ENCODE measurements at places on chromosomes 5 and 9.

GRCh38 chr5:114325541-114325940 is 36.3 kb upstream of the KCNN2 start:
- no peak for DNase-seq
- no peaks in the 10 kb centered on the region for H3K36me3 ChIP-seq
- H3K27me3 ChIP-seq = no peaks in the 10 kb centered on the region
- H3K4me3 ChIP-seq = no peak overlapping the region
- H3K27ac ChIP-seq = no peak overlapping the region
- no peaks in the 10 kb centered on the region for H3K4me1 ChIP-seq

- peaks cover 19% of the 10 kb centered on the region for H3K27me3 ChIP-seq
- no peak overlapping the region for H3K4me3 ChIP-seq
- no peak overlapping the region for H3K27ac ChIP-seq
- DNase-seq = no peak
- H3K4me1 ChIP-seq = no peaks in the 10 kb centered on the region
Measured at GRCh38 chr5:139908749-139909148, 113.1 kb downstream of the PSD2 start.

DNA sequence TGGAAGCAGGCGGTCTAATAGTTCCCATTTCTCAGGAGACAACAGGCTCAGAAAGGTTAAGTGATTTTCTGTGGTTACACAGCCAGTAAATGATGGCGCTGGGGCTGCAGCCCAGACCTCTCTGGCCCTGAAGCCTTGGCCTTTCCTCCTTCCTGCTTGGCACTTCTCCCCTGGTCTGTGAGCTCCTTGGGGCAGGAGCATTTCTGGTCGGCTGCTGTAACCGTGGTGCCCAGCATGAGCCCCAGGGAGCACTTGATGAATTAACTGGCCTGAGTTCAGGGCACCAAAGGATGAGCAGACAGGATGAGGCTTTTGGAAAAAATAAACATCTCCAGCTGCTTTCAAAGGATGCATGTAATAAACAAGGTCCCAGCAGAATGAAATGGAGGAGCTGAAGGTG is 30.2 kb downstream of the CDHR2 start:
- no peaks in the 10 kb centered on the region for H3K36me3 ChIP-seq
- no peak for DNase-seq
- H3K4me1 ChIP-seq = no peaks in the 10 kb centered on the region
- no peak overlapping the region for H3K4me3 ChIP-seq
- no peaks in the 10 kb centered on the region for H3K27me3 ChIP-seq
- no peak overlapping the region for H3K27ac ChIP-seq

DNA sequence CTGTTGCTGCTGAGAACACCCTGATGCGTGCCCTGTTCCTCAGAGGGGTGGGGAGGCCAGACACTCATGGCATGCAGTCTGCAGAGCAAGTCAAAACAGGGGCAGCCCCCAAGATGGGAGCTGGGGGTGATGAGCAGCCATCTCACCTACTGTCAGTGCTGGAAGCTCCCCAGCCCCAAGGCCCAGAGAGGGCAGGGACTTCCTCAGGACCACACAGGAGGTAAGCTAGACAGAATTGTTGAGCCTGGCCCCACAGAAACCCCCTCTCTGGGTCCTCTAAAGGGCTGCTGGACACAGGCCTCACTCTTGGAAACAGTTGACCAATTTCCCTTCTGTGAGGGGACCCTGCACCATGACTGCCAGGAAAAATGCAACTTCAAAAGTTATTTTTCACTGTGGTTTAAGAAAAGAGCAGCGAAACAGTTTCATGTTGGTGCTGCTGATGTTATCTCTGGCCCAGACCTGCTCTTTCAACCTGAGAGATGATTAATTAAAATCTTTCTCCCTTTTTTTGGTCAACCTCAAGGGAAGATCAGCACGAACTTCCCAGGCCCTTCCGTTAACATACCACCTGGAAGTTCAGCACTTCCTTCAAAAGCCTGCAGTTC is 9.6 kb downstream of the CSF2 start:
- no peak overlapping the region for H3K4me3 ChIP-seq
- H3K36me3 ChIP-seq = no peaks in the 10 kb centered on the region
- no peak overlapping the region for H3K27ac ChIP-seq
- H3K27me3 ChIP-seq = no peaks in the 10 kb centered on the region

DNA sequence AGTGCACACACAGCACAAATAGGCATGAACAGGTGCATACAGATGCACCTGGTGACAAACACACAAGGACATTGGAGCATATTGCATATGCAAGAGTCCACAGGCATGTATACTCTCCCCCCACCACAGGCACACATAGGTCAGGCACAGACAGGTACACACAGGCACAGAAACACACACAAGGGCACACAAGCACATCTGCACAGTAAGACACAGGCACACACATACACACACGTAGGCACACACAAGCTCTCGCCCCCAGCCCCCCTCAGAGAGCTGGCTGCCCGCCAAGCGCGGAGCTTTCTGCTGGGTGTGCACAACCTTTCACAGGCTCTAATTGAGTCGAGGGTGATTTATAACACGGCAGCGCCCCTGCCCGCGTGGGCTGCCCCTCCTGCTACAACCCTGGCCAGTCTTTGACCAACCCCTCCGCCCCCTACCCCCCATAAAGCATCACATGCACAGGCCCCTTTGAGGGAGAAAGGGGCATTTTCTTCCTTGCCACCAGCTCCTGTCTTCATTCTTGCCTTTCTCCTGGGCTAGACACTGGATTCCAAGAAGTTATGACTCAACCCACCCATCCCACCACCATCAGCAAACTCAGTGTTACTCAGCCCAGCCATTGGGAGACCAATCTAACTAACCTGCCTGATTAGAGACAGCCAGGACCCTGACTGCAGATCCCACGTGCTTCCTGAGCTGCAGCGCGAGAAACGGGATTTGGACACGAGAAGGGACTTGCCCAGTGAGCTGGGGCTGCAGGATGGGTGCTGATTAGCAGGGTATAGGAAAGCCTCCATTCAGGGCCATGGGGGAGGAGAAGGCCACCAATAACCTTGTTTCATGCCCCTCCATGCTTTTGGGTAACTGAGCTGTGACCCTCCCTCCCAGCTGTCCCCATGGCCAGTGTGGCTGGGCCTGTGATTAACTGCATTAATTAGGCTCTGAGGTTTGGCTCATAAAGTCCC is 42.8 kb upstream of the PSD2 start:
- H3K4me1 ChIP-seq = no peaks in the 10 kb centered on the region
- no peak overlapping the region for H3K4me3 ChIP-seq
- no peak for DNase-seq
- H3K36me3 ChIP-seq = no peaks in the 10 kb centered on the region
- no peak overlapping the region for H3K27ac ChIP-seq
- H3K27me3 ChIP-seq = peaks cover 35% of the 10 kb centered on the region

GRCh38 chr9:126894052-126894603 is 20.5 kb upstream of the RALGPS1 start:
- no peak overlapping the region for H3K4me3 ChIP-seq
- H3K27me3 ChIP-seq = no peaks in the 10 kb centered on the region
- no peak for DNase-seq
- H3K36me3 ChIP-seq = no peaks in the 10 kb centered on the region
- H3K4me1 ChIP-seq = no peaks in the 10 kb centered on the region

DNA sequence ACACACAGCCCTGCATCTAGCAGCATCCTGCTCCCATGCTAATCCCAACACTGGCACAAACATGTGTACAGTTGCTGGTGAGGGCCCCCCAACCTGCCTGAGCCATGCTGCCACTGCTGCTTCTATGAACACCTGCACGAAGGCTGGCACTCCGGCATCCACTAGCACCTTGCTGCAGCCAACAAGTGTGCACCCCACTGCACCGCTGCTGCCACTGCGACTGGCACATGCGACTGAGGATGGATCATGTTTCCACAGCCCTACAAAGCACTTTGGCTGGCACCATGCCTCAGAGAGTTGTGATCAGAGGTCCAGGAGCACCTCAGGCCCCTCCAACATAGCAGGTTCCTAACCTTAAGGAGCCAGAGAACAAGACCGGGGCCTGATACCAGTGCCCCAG is 7.8 kb upstream of the PDCD1LG2 start:
- H3K4me3 ChIP-seq = no peak overlapping the region
- no peak overlapping the region for H3K27ac ChIP-seq
- DNase-seq = no peak
- H3K4me1 ChIP-seq = no peaks in the 10 kb centered on the region
- H3K36me3 ChIP-seq = no peaks in the 10 kb centered on the region

DNA sequence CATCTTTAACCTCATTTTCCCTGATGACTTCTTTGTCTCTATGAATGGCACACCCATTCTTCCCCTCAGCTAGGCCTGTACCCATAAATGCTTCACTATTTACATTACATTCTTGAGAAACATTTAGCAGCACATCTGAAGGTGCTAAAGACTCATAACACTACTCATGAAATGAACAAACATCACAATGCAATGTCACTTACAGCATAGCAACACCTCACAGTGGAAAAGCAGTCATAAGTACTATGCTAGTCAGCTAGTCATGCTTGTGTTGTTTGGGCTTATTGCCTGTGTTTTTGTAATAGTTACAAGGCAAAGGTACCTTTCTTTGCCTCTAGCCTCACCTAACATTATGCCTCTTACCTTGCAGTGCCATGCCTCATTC is 228.9 kb downstream of the KIAA0825 start:
- H3K4me1 ChIP-seq = no peaks in the 10 kb centered on the region
- no peaks in the 10 kb centered on the region for H3K27me3 ChIP-seq
- H3K27ac ChIP-seq = no peak overlapping the region
- H3K36me3 ChIP-seq = no peaks in the 10 kb centered on the region
- no peak for DNase-seq

DNA sequence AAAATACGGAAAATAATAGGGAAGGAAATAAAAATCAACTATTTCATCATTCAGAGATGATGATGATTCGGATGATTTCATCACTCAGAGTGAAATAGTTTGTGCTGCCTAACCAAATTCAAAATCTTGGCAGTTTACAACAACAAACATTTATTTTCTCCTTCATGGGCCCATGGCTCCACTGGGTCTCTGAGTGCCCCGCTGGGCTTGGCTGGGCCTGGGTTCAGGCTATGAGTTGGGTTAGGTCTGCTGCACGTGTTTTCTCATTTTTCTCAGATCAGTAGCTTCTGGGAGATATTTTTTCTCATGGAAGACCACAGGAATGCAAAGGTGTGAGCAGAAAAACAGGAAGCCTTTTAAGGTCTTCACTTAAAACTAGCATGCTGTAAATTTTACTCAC is 24.0 kb upstream of the F2RL1 start:
- H3K4me1 ChIP-seq = no peaks in the 10 kb centered on the region
- no peak for DNase-seq
- H3K27me3 ChIP-seq = no peaks in the 10 kb centered on the region
- no peaks in the 10 kb centered on the region for H3K36me3 ChIP-seq
- no peak overlapping the region for H3K27ac ChIP-seq
- H3K4me3 ChIP-seq = no peak overlapping the region

- H3K36me3 ChIP-seq = no peaks in the 10 kb centered on the region
- no peaks in the 10 kb centered on the region for H3K4me1 ChIP-seq
- H3K27me3 ChIP-seq = no peaks in the 10 kb centered on the region
- H3K27ac ChIP-seq = no peak overlapping the region
- H3K4me3 ChIP-seq = no peak overlapping the region
Measured at GRCh38 chr5:172971482-172971881, 12.1 kb upstream of the ATP6V0E1 start.

GRCh38 chr5:126805063-126805462 is 28.1 kb downstream of the LMNB1 start:
- H3K4me1 ChIP-seq = no peaks in the 10 kb centered on the region
- no peak overlapping the region for H3K27ac ChIP-seq
- H3K36me3 ChIP-seq = no peaks in the 10 kb centered on the region
- DNase-seq = no peak
- H3K4me3 ChIP-seq = no peak overlapping the region

GRCh38 chr9:78938821-78939220 is 632.9 kb upstream of the TLE4 start:
- no peaks in the 10 kb centered on the region for H3K27me3 ChIP-seq
- no peak overlapping the region for H3K4me3 ChIP-seq
- no peaks in the 10 kb centered on the region for H3K36me3 ChIP-seq
- no peak for DNase-seq
- no peaks in the 10 kb centered on the region for H3K4me1 ChIP-seq
- H3K27ac ChIP-seq = no peak overlapping the region

GRCh38 chr5:116730706-116731105 is 156.1 kb upstream of the SEMA6A start:
- H3K27me3 ChIP-seq = no peaks in the 10 kb centered on the region
- H3K36me3 ChIP-seq = no peaks in the 10 kb centered on the region

- H3K27ac ChIP-seq = peak overlapping the region; percentile 40
- peaks cover 4% of the 10 kb centered on the region for H3K4me1 ChIP-seq
- DNase-seq = no peak
- H3K4me3 ChIP-seq = no peak overlapping the region
- H3K36me3 ChIP-seq = peaks cover 16% of the 10 kb centered on the region
Measured at GRCh38 chr5:177510567-177511053, 984 bp upstream of the DOK3 start.

GRCh38 chr9:94298949-94299599 is 29.4 kb downstream of the NUTM2F start:
- no peak overlapping the region for H3K4me3 ChIP-seq
- H3K4me1 ChIP-seq = no peaks in the 10 kb centered on the region
- no peaks in the 10 kb centered on the region for H3K27me3 ChIP-seq
- no peak overlapping the region for H3K27ac ChIP-seq
- no peak for DNase-seq
- no peaks in the 10 kb centered on the region for H3K36me3 ChIP-seq

DNA sequence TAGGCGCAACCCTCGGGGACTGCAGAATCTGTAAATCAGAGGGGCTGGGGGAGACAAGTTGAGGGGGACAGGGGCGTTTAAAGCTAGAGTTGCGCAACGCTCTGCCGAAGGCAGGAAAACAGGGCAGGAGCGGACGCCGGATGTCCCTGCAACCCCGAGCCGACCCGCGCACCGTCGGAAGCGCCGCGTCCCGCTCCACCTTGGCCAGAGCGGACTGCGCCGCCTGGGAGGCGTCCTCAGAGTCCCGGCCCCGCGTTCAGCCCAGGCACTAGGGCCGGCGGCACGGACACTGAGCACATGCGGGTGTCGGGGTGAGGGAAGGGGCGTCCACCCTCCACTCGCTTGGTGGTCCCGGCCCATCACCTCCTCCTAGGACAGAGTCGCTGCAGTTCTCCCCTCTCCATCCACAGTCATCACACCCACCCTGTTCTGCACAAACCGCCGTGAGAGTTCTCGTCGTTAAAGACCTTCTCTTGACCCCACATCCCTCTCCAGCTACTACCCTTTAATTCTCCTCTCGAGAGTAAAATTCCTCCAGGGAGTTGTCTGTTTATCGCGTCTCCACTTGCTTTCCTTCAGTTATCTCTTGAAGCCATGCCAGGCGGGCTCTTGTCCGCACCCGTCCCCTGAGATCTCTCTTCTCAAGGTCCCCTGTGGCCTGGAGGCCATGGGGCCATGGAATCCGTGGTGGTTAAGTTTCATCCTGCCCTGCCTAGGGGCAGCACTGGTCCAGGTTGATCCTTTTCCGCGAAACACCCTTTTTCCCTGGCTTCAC is 796 bp upstream of the PDLIM7 start:
- H3K4me1 ChIP-seq = peaks cover 10% of the 10 kb centered on the region
- peak overlapping the region; percentile 51 for H3K4me3 ChIP-seq
- H3K36me3 ChIP-seq = no peaks in the 10 kb centered on the region
- DNase-seq = no peak

- H3K4me1 ChIP-seq = no peaks in the 10 kb centered on the region
- no peak for DNase-seq
Measured at GRCh38 chr9:7946458-7946857, 146.9 kb upstream of the DMAC1 start.

GRCh38 chr5:87388129-87388528 is 24.6 kb downstream of the CCNH start:
- no peak for DNase-seq
- H3K4me1 ChIP-seq = no peaks in the 10 kb centered on the region
- no peaks in the 10 kb centered on the region for H3K27me3 ChIP-seq
- peaks cover 9% of the 10 kb centered on the region for H3K36me3 ChIP-seq
- H3K27ac ChIP-seq = no peak overlapping the region

Measured in colonic mucosa (tissue), 4 donors.